Activated CD8-positive, alpha-beta memory T cell treated with anti-CD3 and anti-CD28 coated beads for 1 hour (primary cell): ENCODE measurements at places on chromosomes 4 and X.

DNA sequence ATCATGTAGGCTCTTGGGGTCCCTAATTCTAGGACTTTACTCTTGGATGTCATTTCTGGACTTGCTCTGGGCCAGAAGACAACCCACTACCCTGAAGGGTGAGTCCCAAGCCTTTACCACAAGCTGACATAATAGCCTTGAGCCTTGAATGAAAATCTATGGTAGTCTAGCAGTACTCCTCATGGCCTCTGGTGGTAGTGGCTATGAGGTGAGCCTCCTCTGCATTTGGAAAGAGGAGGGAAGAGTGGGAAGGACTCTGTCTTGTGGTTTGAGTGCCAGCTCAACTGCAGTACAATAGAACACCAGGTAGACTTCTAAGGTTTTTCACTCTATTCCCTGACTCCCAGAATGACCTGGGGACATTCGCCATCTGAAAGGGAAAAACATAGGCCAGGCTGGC, 96.5 kb downstream of the DCAF12L1 start:
- DNase-seq: no peak

- DNase-seq: no peak
Observed at GRCh38 chrX:10611441-10612090, 8.8 kb downstream of the MID1 start.

- peak; percentile 59 for DNase-seq
Observed at GRCh38 chrX:46758956-46759644, at the start of gene SLC9A7. Gene SLC9A7, minus strand, starts transcription at chrX:46759118. Its CDS starts 89 bp downstream, at chrX:46759029.

DNA sequence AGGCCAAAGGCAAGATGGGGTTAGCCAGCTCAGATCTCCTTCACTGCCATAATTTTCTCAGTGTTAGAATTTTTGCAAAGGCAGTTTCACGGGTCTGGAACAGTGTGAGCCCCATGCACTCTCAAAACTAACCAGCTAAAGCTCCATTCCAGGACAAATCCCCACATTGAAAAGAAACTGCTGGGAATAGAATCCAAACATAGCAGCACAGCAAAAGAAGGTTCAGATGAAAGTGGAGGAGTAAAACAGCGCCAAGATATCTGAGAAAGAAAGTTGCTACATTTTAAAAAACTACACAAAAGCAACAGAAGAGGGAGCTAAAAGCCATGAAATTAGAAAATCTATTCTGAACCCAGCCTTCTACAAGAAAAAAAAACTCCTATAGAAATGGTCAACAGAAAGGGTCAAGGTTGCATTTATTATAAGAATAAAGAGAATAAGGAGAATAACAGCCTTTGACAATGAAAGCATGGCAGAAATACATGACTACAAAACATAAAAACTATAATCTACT, 39.6 kb upstream of the SLC7A3 start:
- no peak for DNase-seq

DNA sequence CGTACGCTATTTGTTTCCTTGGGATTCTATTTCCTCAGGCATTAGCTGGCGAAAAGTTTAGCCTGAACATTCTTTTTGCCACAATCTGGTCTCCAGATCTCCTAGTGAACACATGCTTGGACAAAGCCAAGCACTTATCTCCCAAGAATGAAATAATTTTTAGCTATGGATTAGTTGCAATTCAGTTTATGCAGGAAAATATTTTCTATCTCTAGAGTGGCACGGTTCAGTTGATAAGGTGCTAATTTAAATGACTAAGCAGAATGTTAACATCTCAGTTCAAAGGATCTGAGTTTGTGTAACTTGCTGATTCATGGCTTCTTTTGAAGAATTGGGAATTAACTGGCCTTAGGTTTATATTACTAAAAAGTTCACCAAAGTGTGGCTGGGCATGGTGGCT, 58.1 kb upstream of the JADE1 start:
- no peak for DNase-seq

GRCh38 chr4:120720354-120720934, 202.1 kb downstream of the PRDM5 start:
- DNase-seq: no peak

DNA sequence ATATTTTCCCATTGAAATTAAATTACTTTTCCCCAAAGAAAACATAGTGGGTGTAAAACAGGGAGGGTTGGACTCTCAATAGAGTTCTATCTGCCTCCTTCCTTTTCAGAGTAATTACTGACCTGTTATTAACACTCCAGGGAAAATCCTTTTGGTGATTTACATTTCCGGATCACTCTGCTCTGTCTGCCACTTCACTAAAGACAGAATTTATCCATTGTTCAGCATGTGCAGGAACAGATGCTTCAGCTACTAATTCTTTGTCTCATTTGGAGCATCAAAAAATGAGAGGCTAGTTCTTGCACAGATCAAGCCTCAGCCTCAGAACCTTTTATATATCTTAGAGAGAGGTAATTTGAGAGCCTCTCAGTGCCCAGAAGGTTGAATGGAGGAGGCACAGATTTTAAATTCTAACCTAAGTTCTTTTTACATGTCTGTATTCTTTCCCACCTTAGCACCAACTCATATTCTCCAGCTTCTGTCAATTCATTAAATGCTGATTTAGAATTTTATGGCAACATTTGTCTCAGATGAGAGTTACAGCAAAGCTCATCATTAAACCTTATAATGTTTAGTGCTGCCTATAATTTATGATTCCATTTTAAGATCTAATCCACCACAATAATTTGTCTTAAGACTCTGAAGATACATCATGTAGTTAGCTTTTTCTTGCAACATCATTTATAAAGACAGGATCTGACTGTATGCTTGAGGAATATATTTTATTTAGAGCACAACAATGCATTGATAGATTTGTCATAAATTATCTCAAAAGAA, 1494.4 kb downstream of the STIM2 start:
- no peak for DNase-seq

DNA sequence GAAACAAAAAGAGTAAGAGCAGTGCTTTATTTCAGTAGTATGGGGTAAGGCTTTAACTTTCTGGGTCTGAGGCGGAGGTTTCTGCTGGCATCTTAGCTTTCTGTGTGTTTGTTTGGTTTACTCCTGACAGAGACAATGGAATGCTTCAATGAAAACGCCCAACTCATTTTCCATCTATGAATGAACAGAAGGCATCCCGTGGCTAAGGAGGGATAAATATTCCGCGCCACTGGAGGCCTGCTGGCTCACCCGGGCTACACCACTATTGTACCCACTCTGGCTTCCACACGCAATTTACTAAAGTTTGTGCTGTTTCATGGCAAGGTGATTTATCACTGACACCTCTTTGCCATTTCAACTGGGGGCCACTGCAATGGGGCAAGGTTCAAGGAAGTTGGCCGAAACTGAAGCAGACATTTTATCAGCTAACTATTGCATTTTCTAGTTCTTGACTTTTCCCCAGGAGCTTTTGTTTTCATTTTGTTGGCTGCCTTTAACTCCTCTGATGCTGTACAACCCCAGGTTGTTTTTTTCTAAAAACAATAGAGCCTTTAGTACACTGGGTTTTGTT, 32.8 kb upstream of the PPARGC1A start:
- DNase-seq: no peak

DNA sequence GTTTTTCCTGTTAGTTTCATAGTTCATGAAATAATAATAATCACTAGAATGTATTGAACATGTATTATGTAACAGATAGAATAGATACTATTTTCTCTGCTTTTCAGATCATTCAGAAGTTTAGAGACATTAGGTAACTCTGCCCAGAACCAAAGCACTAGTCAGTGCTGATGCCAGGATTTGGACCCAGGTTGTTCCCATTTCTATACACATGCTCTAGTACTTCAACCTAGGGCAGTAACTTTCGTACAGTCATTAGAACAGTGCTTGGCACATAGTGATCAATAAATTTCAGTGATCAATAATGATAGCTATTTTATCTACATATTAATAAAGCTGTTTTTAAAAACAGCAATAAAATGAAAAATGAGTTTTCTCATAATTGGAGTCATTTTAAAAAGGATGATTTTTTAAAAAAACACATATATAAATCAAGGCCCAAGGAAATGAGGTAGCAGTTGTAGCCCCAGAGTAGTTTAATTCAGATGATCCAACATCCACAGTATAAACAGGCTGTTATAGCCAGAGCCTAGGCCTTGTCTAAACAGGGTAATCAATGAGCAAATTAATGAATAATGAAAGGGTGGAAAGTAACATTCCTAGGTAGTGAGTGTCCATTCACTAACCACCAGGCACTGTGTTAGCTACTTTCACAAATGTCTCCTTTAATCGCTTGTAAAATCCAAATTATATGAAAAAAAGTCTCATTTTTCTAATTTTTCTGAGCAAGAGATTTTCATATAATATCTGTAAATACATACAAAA, 25.6 kb downstream of the TXK start:
- no peak for DNase-seq

DNA sequence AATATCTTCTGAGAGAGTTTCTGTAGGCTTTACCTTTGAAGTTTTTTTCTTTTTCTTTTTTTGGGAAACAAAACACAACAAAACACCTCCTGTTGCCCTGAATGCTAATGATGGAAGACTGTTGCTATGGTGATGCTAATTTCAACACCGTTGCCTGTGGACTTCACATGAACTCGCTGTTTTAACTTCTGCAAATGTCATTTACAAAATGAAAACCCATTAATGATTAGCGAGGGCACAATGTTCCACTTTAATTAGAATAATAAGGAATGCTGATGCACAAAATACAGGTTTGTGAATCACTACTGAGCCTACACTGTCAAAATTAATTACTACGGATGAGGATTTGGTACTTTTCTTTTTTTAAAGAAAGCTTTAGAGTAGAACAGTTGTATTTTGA, 227.1 kb upstream of the FTHL17 start:
- DNase-seq: no peak

- no peak for DNase-seq
Observed at GRCh38 chr4:14302021-14302420, 674.5 kb upstream of the BOD1L1 start.

DNA sequence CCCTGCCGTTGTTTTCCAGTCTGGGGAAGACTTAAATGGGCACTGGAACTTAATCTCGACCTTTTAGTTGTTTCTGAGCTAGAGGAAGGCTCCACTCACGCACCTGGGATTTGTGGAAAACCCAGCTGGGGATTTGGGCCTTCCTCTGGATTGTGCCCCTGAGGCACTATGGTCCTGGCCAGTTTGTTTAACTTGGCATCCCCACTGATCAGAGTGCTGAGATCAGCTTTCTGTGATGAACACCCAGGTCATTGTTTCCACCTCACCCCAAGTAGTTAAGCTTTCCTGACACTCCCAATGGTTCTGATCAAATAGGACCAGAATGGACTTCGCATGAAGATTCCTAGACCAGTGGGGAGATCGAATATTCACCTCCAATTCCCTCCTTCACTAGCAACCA, 20.5 kb upstream of the NAP1L5 start:
- no peak for DNase-seq

GRCh38 chr4:168999809-169000208, 10.2 kb downstream of the CBR4 start:
- no peak for DNase-seq

- no peak for DNase-seq
Observed at GRCh38 chr4:151173871-151174270, 74.4 kb downstream of the RPS3A start.

DNA sequence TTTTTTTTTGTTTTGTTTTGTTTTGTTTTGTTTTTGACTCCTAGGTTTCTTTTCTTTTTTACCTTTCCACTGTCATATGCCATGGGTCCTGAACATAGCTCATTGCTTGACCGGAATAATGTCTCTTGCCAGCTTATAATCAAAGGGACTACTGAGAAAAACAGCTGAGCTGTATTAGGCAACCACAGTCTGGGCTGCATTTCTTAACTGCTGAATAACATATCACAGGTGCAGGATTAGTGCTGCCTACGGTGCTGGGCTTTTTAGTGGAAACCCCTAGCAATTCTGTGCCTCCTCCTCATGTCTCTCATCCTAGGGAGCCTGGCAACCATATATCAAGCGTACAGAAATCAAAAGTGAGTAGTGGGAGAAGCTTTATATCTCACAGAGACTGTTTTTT, 333.5 kb downstream of the BMPR1B start:
- no peak for DNase-seq

GRCh38 chr4:20364969-20365368, 113.3 kb downstream of the SLIT2 start:
- DNase-seq: no peak

DNA sequence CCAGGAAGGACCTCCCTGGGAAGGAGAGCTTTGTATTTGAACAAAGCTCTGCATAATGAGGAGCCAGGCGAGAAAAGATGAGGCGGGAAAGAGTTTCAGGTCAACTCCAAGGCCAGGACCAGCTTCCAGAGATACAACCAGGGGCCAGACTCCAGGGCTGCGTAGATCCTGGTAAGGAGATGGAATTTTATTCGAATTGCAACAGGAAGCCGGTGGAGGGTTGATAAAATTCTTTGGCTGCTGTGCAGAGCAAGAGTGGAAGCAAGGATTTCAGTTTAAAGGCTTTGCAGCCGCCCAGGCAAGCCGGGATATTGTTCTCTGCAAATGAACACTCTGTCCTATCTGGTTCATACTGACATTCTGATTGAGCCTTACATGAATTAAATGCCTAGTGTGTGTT, 40.2 kb upstream of the CBR4 start:
- no peak for DNase-seq

DNA sequence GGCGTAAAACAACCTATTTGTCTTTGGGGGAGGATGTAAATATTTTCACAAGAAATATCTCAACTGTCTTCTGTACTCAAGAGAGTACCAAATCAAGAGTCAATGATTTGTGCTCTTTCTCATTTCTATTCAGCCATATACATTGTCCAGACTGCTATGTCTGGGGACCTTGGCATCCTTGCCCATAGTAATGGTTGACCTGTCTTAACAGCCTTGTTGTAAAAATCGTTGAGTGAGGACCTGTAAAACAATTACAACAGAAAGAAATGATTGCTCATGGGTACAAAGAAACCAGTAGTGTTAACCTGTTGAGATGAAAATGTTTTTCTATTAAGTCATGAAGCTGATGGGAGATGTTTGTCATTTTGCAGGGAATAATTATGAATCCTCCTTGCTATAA, 56.6 kb downstream of the LNX1 start:
- DNase-seq: no peak

DNA sequence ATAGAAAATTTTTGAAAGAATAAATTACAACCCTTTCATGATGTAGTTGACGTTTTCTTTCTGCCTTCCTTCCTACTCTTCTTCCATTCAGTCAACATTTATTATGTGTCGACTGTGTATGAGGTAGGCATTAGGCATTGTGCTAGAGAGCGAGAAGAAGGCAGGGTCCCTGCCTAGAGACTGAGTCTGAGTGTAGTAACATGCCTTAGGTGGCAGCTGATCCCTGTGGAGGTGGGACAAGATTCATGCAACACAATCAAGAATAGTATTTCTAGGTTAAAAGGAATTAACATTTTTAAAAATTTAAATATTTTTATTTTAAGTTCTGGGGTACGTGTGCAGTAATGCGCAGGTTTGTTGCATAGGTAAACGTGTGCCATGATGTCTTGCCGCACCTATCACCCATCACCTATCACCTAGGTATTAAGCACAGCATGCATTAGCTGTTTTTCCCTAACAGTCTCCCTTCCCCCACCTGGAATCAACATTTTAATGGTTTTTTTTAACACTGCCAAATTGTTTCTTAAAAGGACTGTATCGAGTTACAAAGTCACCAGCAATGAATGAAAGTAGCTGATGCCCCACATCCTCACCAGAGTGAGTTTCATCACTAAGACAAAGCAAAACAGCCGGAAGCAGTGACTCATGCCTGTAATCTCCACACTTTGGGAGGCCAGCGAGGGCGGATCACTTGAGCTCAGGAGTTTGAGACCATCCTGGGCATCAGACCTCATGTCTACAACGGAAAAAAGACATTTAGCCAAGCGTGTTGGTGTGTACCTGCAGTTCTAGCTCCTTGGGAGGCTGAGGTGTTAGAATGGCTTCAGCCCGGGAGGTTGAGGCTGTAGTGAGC, 84.0 kb downstream of the WWC2 start:
- DNase-seq: no peak

GRCh38 chr4:181820553-181820952, 422.6 kb upstream of the TENM3 start:
- no peak for DNase-seq
